K562 (cell line): ENCODE measurements at places on chromosomes 4 and X. TPM values are rescaled to one million over a fixed set of nuclear protein-coding genes. Genes with fewer than 3 reads are reported as not detected.

- DNase-seq = peak; percentile 39
Observed at GRCh38 chrX:43958529-43958928, 14.7 kb downstream of the NDP start.

DNA sequence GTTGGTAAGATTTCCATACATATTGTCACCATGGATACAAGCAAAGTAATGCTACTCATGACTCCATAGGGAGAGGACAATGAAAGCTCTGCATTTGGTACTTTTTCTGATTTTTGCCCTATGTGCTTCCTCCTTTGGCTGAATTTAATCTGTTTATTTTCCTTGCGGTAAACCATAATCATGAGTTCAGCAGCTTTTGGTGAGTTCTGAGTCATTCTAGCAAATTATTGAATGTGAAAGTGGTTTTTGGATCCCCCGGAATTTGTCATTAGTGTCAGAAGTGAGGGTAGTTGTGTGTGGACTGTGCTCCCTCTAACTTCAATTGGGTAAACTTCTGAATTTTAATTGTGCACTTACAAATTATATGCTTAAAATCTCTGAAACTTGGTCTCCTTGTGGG, 170.3 kb downstream of the MOSPD2 start:
- DNase-seq = no peak

GRCh38 chr4:151169223-151169622, 69.8 kb downstream of the RPS3A start:
- DNase-seq = no peak

GRCh38 chr4:89301003-89301402, 6.6 kb downstream of the GPRIN3 start:
- no peak for DNase-seq

- no peak for DNase-seq
Observed at GRCh38 chr4:123652476-123652875, 255.9 kb downstream of the SPRY1 start.

GRCh38 chr4:123904882-123905281, 508.3 kb downstream of the SPRY1 start:
- DNase-seq = no peak

DNA sequence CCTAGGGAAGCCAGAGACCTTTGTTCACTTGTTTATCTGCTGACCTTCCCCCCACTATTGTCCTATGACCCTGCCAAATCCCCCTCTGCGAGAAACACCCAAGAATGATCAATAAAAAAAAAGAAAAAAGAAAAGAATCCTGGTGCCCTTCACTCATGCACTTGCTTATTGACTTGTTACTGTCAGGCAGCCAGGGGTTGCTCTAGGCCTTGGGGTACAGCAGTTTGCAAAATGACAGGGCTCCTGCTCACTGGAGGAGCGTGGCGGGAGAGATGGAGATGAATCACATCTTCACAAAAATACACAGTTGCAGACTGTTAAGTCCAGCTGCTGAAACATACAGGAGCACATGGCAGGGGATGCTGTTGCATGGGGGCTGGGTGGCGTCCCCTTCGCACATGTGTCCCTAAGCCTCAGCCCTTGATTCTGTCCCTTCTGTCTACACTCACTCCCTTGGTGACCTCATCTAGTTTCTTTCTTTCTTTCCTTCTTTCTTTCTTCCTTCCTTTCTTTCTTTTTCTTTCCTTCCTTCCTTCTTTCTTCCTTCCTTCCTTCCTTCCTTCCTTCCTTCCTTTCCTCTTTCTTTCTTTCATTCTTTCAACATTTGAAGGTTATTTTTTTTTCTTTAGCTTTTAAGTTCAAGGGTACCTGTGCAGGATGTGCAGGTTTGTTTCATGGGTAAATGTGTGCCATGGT, 16.9 kb upstream of the TMEM271 start:
- DNase-seq = no peak

DNA sequence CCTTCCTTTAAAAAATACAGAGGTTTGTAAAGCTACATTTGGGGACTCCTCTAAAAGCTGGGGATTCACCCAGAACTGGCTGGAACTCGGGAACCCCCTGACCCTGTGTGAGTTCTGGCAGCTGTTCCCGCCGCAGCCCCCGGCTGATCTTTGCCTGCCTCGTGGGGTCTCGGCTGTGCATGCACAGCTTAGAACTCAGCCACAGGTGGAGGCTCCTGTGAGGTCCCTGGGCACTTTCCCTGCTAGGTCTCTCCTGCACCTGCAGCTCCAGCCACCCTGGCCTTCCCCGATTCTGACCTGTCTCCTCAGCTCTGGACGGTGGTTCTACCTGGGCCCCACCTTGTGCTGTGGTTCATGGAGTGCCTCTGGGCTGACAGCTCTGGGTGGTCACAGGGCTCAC, 48.6 kb upstream of the HGFAC start:
- DNase-seq = no peak

DNA sequence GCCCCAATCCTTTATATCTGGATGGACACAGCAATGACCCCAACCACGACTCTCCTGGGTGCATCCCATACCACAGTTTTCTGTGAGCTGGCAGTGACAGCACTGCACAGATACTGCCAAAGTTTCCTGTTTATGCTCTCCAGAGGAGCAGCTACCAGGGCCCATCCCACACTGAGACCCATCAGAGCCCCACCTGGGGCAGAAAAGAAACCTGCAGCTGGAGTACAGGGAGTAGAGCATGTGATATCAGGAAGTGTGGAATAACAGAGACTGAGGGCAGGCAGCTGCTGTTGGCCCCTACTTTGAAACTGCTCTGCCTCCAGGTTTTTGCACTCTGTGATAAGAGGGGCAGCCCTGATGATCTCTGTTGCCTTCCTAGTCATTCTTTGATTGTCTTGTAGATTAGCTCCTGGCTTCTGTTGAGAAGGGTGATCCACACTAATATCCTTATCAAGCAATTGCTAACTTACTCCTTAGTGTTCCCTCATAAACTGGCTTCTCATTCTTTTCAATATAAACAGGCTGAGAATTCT, 526.3 kb upstream of the TECRL start:
- no peak for DNase-seq

DNA sequence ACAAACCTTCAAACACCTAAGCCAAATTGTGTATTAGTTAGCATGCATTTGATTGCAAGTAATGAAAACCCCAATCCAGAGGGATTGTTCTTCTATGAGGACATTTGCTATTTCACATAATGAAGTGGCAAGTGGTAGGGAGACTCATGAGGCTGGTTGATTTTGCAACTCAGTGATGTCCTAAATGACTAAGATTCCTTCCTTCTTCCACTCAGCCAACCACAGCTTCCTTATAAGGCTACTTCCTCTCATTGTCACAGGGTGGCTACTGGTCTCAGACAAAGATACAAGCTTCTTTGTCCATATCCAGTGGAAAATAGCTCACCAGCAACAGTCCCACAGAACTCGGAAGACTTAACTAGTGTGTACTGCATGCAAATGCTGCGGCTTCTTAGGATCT, 5.3 kb upstream of the OTC start:
- no peak for DNase-seq

The NLGN4X gene
- total RNA-seq = 0.07 and 0.11 TPM in 2 replicates

The BMX gene
- 1.3 and 1.4 TPM in 2 replicates for total RNA-seq

The CENPVL2 gene
- not detected in 2 replicates for total RNA-seq

The CNKSR2 gene
- total RNA-seq = not detected in 2 replicates
